ENCODE measurements at places on chromosomes 2 and 18.
A peak's percentile ranks its signal among the peaks of the same experiment; 100 is the strongest.

GRCh38 chr2:8138923-8139667 is 542.8 kb upstream of the ID2 start:
- DNase-seq = no peak

- no peak for DNase-seq
These were observed 481.9 kb upstream of the SETBP1 start for GRCh38 chr18:44198612-44199284.

DNA sequence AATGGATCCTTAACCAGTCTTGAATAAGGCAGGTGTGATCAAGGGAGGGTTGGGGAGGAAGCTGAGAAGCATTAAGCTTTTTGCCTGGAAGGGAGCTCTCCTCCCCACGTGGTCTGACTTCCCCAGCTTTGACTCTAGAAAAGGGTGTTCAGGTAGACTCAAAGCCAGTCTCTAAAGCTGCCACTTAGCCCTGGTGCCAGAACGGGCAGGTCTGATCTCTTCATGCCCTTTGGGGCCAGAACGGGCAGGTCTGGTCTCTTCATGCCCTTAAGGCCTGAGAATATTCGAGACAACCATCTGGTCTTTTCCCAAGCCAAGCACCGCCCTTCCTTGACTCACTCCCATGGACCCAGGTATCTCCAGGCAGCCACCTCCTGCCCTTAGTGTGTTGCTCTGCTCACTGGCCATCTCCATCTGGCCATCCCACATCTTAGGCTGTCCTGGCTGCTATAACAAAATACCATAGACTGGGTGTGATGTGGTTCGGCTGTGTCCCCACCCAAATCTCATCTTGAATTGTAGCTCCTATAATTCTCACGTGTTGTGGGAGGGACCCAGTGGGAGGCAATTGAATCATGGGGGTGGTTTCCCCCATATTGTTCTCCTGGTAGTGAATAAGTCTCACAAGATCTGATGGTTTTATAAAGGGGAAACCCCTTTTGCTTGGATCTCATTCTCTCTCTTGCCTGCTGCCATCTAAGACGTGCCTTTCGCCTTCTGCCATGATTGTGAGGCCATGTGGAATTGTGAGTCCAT is 59.4 kb downstream of the SNORC start:
- DNase-seq = no peak

DNA sequence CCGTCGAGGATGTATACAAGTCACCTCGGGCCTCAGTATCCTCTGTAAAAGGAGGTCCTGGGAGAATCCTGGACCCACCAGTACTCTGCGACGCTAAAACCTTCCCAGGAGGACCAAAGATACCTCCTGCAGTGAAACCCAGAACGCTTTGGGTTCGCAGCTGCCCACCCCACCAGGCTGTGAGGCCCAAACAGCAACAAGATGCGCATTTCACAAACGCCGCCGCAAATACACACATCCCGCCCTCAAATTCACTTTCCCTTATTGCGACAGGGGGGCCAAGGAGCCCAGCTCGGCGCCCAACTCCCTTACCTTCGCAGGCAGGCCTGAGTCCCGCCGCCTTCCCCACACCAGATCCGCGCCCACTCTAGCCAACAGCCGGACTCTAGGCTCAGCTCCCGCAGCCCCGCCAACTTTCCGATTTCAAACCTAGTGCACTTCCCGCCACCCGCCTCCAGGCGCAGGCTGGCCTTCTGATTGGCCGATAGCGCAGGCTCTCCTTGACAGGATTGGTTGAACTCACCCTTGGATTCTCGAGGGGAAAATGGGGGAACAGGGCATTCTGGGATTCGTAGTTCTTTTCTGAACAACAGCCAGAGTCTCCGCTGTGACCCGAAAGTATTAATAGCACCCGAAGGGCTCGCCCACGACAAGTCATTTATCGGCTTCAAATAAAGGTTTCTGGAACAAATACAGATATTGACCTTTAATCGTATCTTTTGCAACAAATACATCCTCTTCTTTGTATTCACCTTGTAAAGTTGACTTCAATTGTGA is at the start of gene SPC25:
SPC25 (minus strand) TSS at position 425 of the 777 bp plus-strand sequence. CDS start 911 bp downstream, outside the sequence.
- DNase-seq = peak; percentile 77

DNA sequence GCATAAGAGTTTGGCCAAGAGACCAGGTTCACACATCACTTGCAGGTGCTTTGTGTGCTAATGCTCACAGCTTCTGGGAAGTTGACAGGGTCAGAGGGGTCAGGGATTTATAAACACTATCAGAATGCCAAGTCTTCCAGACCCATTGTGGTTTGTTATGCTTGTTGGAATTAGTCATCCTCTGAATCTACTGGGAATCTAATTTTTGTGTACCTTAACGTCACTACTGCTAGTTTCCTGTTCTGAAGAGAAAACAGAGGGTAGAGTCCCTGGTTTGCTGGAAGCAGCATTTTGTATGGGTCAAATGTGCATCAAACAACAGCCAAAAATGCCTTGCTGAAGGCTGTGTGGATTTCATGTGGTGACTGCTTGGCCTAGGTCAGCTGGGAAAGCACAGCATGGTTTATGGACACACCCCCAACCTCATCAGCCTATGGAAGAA is 33.3 kb downstream of the ANTXR1 start:
- DNase-seq = no peak

DNA sequence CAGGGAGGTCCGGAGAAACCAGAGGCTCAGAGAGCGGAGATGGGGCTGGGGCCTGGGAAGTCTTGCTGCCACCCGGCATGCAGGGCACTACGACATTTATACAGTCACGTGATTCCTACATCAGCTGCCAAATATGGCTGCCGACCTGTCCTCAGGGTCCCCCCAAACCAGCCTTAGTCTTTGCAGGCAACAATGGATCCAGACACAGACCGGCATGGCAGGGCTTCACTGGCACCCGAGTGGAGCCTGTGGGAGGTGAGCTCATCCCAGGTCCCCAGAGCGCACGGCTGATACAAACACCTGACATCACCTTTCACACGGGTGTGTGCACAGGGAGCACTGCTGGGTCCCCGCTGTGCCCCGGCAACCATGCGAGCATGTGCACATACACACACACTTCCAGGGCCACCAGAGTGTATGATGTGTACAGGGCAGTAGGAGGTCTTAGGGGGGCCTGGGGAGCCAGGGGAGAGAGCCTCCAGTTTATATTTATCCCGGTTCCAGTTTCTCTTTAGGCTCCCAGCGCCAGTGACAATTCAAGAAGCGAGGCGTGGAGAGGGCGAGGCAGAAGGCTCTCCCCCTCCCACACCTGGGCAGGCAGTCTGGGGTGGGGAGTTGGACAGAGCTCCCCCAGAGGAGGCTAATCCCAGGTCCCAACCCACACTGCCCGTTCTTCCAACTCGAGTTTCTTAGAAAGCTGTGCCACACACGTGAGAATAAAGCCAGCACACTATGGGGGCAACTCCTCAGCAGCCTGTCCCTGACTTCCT is 2.7 kb downstream of the SEMA4C start:
- no peak for DNase-seq
